ENCODE measurements at places on chromosomes 1 and 21. TPM values are rescaled to one million over a fixed set of nuclear protein-coding genes. Genes with fewer than 3 reads are reported as not detected.

FCER1A gene
- not detected for total RNA-seq

DNA sequence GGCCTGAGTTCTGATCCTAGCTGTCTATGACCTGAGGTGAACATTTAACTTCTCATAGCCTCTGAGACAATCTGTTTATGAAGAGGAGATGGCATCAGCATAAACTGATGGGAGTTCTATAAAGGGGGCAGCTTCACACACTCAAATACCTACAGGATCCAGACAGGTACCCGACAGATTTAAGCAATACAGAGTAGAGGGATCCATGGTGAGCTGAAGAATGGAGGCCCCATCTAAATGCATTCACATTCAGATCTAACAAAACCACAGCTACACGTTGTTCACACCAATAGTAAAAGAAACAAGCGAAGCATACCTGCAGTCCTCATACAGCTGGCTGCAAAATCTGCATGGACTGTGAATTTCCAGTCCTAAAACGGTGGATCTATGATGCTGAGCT lies 48.7 kb upstream of the ESRRG start:
- H3K4me3 ChIP-seq: no peak overlapping the region
- H3K36me3 ChIP-seq: no peaks in the 10 kb centered on the region
- DNase-seq: no peak
- H3K27ac ChIP-seq: no peak overlapping the region
- no peaks in the 10 kb centered on the region for H3K4me1 ChIP-seq
- no peaks in the 10 kb centered on the region for H3K27me3 ChIP-seq

CLCA2 gene
- not detected for total RNA-seq

GRCh38 chr1:65844821-65845534 lies 52.3 kb downstream of the PDE4B start:
- no peaks in the 10 kb centered on the region for H3K36me3 ChIP-seq
- H3K27me3 ChIP-seq: peaks cover 11% of the 10 kb centered on the region
- no peak overlapping the region for H3K27ac ChIP-seq
- no peak overlapping the region for H3K4me3 ChIP-seq
- no peaks in the 10 kb centered on the region for H3K4me1 ChIP-seq
- no peak for DNase-seq

RHEX gene
- not detected for total RNA-seq

- H3K4me1 ChIP-seq: no peaks in the 10 kb centered on the region
- no peak overlapping the region for H3K27ac ChIP-seq
- H3K4me3 ChIP-seq: no peak overlapping the region
- no peaks in the 10 kb centered on the region for H3K27me3 ChIP-seq
- no peaks in the 10 kb centered on the region for H3K36me3 ChIP-seq
- no peak for DNase-seq
These were observed 213.5 kb downstream of the RPS6KC1 start for GRCh38 chr1:213264531-213264930.

DNA sequence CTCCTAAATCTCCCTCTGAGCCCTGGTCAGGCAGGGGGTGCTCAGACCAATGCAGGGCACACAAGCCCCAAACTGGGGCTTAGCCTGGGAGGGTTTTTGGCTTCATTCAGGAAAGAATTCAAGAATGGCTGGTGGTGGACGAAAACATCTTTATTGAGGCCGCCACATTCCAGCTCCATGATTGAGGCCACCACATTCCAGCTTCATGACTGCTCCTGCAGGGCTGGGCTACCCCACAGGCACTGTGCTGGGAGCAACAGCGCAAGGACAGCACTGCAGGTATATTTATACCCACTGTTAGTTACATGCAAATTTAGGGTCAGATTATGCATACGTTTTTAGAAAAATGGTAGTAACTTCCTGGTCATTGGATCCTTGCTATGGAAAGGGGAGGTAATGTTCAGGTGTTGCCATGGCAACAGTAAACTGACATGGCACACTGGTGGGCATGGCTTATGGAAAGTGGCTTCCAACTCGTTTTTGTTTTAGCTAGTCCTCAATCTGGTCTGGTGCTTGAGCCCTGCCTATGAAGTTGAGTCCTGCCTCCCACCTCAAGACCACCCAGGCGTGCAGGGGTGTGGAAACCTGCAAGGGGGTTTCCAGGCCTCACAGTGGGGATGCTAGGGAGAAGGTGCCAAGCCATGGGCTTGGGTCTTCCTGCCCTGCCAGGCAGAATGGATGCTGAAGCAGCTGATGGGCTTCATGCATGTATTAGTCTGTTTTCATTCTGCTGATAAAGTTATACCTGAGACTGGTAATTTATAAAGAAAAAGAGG lies 348.7 kb upstream of the AJAP1 start:
- H3K4me1 ChIP-seq: no peaks in the 10 kb centered on the region
- no peak overlapping the region for H3K27ac ChIP-seq
- H3K27me3 ChIP-seq: no peaks in the 10 kb centered on the region
- H3K36me3 ChIP-seq: no peaks in the 10 kb centered on the region
- no peak overlapping the region for H3K4me3 ChIP-seq

DNA sequence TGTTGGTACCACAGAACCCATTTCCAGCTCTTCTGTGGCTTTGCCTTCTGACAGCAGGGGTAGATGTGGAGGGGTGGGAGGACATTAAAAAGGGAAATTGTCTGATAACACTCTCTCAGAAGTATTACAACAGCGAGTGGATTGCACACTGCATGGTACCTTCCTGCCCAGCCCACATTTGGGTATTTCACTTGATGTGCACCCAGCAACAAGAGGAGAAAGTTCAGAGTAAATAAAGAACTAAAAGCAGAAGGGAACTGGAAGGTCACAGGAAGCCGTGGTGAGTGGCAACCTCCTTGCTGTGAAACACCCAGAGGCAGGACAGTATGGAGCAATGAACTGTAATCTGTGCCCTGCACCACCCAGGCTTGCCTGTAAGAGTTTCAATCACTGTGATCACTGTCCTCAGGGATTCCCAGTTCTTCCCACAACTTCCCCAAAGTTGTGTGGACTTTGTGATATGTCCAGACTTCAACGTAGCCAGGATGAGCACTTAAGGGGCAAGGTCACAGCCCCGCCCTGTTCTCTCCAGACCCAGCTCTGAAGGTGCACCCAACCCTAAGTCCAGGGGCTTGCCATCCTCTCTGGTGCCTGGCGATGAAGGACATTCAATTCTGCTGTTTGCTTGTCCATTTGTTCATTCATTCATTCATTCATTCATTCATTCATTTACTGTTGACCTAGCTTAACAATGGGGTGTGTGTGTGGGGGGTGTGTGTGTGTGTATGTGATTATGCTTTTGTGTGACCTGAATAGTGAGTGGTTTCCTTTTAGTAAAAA lies 18.7 kb upstream of the F5 start:
- peak overlapping the region; percentile 64 for H3K27ac ChIP-seq
- peak; percentile 52 for DNase-seq
- H3K4me1 ChIP-seq: peaks cover 42% of the 10 kb centered on the region
- H3K27me3 ChIP-seq: no peaks in the 10 kb centered on the region
- no peaks in the 10 kb centered on the region for H3K36me3 ChIP-seq
- peak overlapping the region; percentile 4 for H3K4me3 ChIP-seq

DNA sequence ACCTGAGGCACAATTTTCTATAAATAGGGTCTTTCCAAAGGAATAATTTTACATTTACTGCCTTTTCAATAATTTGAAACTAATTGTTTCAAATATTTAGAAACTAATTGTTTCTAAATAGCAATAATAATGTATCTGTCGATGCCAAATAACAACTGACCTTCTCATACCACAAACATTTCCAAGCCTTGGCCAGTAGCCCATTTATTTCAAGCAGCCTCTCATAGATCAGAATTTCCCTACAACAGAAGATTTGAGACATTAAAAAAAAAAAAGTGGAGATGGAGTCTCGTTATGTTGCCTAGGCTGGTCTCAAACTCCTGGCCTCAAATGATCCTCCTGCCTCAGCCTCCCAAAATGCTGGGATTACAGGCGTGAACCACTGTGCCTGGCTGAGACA lies 2.1 kb upstream of the GFI1 start:
- peaks cover 31% of the 10 kb centered on the region for H3K4me1 ChIP-seq
- peak overlapping the region; percentile 88 for H3K4me3 ChIP-seq
- no peaks in the 10 kb centered on the region for H3K27me3 ChIP-seq
- no peak for DNase-seq
- peak overlapping the region; percentile 94 for H3K27ac ChIP-seq

Data from activated T-helper 2 cell treated with anti-CD3 and anti-CD28 coated beads, Interferon-gamma antibody, Interleukin-2, Interleukin-4, amounts not matched to agents 10 μg/mL and 5 μg/mL and 100 μg/mL, durations not matched to agents 14 hours and 24 hours and 36 hours (primary cell).